NCI-H1930 (cell line): ENCODE measurements at places on chromosomes 2 and 18.

- DNase-seq, result no peak
Measured at GRCh38 chr2:27353762-27354596, 2.6 kb downstream of the GTF3C2 start.

GRCh38 chr2:170091436-170091835 is 86.5 kb upstream of the MYO3B start:
- no peak for DNase-seq

- no peak for DNase-seq
Measured at GRCh38 chr18:35786365-35787042, 186.0 kb upstream of the RMP24 start.

GRCh38 chr18:46426021-46426678 is 230.9 kb downstream of the LOXHD1 start:
- DNase-seq, result no peak

DNA sequence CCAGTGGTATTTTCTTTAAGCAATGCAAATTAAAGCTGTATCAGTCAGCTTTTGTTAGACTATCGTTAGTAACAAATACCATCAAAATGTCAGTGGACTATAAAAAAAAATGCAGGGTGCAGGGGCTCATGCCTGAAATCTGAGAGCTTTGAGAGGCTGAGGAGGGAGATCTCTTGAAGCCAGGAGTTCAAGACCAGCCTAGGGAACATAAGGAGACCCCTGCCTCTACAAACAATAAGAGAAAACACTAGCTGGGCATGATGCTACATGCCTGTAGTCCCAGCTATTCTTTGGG is 253.7 kb downstream of the MYCN start:
- DNase-seq, result no peak

GRCh38 chr2:41782306-41783158 is 265.3 kb upstream of the PKDCC start:
- no peak for DNase-seq

DNA sequence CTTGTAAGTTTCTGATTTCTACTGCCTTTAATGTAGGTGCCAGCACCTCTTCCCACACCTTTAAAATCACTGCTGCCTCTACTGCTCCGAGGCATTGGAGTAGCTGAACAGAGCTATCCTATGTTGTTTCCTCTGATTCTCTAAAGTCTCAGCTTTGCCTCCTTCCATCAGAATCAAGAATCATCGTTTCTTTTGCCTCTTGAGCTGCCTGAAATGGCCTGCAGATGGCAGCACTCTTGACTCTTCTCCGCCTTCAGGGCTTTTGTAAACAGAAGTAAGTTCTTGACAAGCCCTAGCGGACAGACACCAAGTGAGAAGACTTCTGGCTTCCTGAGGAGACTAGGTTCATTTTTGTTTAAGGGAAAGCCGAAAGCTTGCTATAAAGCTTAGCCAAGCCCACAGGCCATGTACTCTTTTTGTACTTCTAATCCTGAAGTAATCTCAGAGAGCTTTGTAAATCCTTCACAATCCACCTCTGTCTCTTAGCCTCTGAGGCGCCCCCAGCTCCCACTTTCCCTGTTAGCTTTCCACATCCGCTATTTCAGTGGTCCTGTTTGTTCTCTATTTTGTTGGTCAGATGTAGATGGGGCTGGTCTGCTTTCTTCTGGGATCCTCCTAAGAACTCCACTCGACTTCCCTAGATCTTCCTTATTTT is 48.4 kb downstream of the GTF3C3 start:
- no peak for DNase-seq

GRCh38 chr2:212488611-212489010 is 50.0 kb downstream of the ERBB4 start:
- DNase-seq, result no peak

GRCh38 chr2:41610501-41611190 is 437.2 kb upstream of the PKDCC start:
- DNase-seq, result no peak

GRCh38 chr2:47062681-47063537 is 92.2 kb downstream of the STPG4 start:
- DNase-seq, result no peak

DNA sequence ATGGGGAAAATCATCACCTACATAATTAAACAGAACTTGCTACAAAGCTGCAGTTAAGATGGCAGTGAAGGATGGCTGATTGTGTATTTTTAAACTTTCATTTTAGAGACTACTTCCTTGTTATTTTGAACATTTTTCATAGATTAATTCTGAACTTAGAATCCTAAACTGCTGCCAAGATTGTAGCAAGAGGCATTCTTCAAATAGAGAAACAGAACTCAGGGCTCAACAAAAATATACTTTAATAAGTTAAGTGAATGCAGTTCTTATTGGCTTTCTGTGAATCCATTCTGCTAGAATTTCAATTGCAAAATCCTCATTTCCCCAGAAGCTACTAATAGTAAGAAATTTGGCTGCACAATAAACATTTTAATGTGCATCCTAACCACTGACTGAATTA is 160.3 kb downstream of the L3MBTL4 start:
- no peak for DNase-seq
